ENCODE measurements at places on chromosomes 6 and 20.

GRCh38 chr20:43744966-43745730 lies 18.3 kb upstream of the GTSF1L start:
- DNase-seq, result no peak

DNA sequence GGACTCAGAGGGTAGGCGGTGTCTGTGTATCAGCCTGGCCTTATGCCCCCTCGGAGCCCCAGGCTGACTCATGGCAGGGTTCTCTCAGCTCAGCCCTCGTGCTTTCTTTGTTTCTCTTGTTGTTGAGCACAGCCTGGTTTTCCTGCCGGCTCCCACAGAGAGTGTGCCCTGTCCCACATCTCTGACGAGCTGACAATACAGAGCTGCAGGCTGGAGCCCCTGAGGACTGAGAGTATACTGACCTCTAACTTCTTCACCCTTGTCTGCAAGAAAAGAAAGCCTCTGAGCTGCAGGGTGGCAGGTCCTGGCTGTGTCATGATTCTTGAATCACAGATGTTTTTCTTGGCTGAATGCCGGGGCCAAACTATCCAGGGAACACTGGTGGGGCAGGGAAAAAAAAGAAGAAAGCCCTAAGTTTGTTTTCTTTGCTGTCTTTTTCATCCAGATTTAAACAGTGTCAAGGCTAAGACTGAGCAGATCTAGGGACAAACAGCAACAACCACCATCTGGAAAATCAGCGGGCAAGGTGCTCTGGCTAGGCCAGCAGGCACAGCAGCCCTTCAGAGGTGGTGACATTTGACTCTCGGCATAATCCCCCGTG lies 63.3 kb upstream of the ZNF133 start:
- DNase-seq, result no peak

GRCh38 chr20:41224281-41224680 lies 86.9 kb downstream of the PLCG1 start:
- no peak for DNase-seq

DNA sequence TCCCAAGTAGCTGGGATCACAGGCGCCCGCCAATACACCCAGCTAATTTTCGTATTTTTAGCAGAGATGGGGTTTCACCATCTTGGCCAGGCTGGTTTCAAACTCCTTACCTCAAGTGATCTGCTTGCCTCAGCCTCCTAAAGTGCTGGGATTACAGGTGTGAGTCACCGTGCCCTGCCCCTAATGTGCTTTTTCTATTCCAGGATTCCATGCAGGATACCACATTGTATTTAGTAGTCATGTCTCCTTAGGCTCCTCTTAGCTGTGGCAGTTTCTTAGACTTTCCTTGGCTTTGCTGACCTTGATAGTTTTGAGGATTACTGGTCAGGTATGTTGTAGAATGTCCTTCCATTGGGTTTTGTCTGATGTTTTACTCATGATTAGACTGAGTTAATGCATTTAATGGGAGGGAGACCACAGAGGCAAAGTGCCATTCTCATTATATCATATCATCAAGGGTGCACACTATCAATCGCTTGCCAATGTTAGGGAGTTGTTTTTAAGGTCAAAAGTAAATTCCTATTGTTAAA lies 39.6 kb upstream of the TNFAIP3 start:
- no peak for DNase-seq

GRCh38 chr20:4384961-4385360 lies 336.7 kb upstream of the PRND start:
- no peak for DNase-seq

GRCh38 chr20:41072915-41073314 lies 44.3 kb downstream of the TOP1 start:
- DNase-seq, result no peak

GRCh38 chr20:59824711-59825562 lies 108.5 kb downstream of the SYCP2 start:
- DNase-seq, result no peak

- DNase-seq, result no peak
These were observed 166.8 kb upstream of the GRIK2 start for GRCh38 chr6:101226677-101227135.

DNA sequence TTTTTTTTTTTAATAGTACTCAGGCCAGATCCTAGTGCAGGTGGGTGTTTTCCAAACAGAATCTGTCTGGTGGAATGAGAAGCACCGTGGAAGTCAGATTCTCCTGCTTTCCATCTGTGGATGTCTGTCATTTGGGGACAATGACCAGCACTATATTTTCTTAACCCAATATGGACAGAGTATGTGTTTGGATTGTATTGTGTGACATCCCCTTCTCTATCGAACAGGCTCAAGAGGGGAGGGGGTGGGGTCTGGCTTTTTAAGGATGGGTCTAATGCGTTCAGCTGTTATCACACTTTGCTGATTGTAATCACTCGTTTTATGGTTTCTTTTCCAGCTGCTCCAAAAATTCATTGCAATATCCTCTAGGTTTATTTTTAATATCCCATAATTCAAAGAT lies 197.5 kb upstream of the CEP162 start:
- DNase-seq, result no peak

GRCh38 chr6:51959744-51960383 lies 127.5 kb downstream of the PKHD1 start:
- peak; percentile 33 for DNase-seq

- DNase-seq, result no peak
These were observed 138.9 kb downstream of the TBX18 start for GRCh38 chr6:84625506-84625905.

All from hippocampal formation (tissue), 2 donors.